ENCODE measurements at places on chromosomes 7 and 10.

DNA sequence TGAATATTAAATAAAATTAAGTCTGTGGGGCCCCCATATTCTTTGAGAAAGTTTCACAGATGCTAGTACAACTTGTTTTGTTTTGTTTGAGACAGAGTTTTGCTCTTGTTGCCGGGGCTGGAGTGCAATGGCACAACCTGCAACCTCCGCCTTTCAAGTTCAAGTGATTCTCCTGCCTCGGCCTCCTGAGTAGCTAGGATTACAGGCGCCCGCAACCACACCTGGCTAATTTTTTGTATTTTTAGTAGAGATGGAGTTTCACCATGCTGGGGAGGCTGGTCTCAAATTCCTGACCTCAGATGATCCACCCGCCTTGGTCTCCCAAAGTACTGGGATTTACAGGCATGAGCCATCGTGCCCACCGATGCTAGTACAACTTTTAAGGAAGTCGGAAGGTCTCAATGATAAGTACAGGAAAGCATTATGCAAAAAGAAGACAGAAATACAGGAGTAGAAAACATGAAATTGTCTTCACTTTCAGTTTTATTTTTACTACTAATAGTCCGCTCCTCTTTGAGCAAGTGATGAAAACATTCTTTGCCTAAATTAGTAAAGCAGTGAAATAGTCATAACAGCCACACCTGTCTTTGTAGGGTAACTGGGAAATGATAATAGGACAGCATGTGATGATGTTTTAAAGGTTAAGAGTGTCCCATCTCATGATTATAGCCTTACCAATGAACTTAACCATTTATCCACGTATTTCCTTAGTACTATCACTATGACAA is 147.5 kb downstream of the SEMA3D start:
- DNase-seq, result no peak

- DNase-seq, result no peak
Measured at GRCh38 chr7:116998567-116999175, 45.4 kb downstream of the ST7 start.

DNA sequence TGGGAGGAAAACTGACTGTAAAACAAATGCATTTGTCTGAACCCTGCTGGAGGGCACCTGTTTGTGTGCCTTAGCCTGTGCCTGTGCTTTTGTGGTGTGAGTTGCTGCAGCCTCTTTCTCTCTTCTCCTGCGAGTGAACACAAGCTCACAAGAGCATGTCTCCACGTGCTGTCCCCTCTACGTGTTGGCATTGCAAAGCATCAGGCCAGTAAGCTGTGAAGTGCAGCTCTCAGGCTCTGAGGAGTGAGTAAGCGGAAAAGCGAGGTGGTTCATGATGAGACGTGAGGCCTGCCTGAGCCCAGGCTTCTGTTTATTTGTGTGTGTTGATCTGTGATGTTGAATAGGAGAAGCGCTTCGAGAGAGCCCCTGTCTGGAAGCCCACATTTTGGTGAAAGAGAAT is 85.6 kb upstream of the PDCD4 start:
- no peak for DNase-seq

- peak; percentile 60 for DNase-seq
Measured at GRCh38 chr10:49037187-49037586, 78.1 kb downstream of the VSTM4 start.

- peak; percentile 57 for DNase-seq
Measured at GRCh38 chr10:114767101-114767985, 54.2 kb upstream of the FHIP2A start.

DNA sequence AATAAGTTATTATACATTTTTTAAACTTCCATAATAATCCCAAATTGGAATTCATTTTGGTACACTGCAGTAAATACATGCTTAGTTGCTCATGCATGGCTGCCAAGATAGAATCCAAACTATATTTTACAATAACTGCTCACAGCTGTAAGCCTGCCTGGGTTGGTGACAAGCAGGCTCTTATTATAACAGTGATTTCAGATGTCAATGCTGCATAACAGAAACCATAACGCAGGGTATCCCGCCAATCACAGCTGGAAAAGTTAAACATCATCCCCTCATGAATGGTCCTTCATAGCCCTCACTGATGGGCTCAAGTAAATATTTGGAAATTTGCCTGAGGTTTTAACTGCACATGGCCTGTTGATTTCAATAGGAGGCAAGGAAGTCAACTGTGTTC is 149.8 kb downstream of the AMPH start:
- no peak for DNase-seq

DNA sequence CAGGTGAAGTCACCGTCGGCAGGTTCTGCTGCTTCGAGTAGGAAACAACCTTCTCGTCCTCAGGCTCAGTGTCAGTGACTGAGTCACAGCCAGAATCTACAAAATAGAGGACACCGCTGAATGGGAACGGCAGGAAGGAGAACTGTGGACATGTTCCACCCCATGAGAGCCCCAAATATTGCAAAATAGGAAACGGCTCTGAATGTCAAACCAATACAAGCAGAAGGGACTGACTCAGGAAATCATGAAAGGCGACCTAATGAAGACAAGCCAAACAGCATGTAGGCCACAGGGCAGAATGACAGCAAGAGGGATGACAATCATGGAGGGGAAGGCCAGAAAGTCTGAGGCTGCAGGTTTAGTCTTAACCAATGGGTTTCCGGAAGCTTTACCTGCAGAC is 63.5 kb downstream of the PIK3AP1 start:
- DNase-seq, result no peak

GRCh38 chr10:128419466-128420019 is 293.3 kb upstream of the MKI67 start:
- no peak for DNase-seq
